MCF 10A (cell line): ENCODE measurements at places on chromosomes 2 and 18. TPM values are rescaled to one million over a fixed set of nuclear protein-coding genes. Genes with fewer than 3 reads are reported as not detected.

The HOXD3 gene
- total RNA-seq, result not detected in 2 replicates

The SAP130 gene
- total RNA-seq, result 18.8 and 23.5 TPM in 2 replicates

The CCDC148 gene
- 0.51 and 0.96 TPM in 2 replicates for total RNA-seq

The SPDYA gene
- 2.6 and 2.8 TPM in 2 replicates for total RNA-seq

DNA sequence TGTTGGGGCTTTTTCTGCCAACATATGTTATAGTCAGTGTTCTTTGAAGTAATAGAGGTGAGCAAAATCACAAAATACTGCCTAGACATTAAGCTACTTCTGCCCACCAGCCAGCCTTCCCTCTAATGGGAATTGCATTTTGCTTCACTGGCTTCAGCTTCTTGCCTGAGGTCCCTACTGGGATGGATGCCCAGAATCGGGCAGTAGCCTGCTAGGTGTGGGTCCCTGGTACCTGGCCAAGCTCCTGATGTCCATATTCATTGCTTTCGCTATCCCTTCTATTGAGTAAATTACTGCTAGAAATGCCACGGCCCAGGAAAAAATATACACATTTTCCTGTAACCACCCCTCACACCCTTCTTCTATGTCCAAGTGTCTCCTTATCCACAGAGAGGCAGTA is 27.0 kb downstream of the CRYGD start:
- peak; percentile 18 for DNase-seq

- DNase-seq, result no peak
These were observed 242.9 kb downstream of the LPIN1 start for GRCh38 chr2:11989354-11989703.

GRCh38 chr2:145984580-145984979 is 1464.7 kb upstream of the ZEB2 start:
- DNase-seq, result peak; percentile 85

DNA sequence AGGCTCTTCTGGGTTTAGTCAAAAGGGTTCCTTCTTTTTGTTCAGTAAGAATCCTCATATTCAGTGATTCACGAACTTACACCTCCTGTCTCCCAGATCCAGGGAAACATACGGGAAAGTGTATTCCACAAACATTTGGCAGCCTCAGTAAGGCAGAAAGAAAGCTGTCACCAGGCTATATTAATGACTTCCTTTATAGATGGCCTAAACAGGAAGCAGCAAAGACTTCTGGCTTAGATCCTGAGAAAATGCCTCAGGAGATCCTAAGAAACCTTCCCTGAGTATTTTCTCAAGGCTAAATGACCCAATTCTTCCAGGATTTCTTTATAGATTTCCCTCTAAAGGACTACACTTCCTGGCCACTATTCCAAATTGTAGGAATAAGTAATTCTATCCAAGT is 1995.5 kb upstream of the CELF4 start:
- no peak for DNase-seq

- peak; percentile 70 for DNase-seq
These were observed 37.5 kb upstream of the SERPINB2 start for GRCh38 chr18:63850020-63850419.
